ENCODE measurements at places on chromosomes 16 and 17.

- no peak for DNase-seq
Observed at GRCh38 chr17:56727876-56728617, 105.7 kb downstream of the C17orf67 start.

DNA sequence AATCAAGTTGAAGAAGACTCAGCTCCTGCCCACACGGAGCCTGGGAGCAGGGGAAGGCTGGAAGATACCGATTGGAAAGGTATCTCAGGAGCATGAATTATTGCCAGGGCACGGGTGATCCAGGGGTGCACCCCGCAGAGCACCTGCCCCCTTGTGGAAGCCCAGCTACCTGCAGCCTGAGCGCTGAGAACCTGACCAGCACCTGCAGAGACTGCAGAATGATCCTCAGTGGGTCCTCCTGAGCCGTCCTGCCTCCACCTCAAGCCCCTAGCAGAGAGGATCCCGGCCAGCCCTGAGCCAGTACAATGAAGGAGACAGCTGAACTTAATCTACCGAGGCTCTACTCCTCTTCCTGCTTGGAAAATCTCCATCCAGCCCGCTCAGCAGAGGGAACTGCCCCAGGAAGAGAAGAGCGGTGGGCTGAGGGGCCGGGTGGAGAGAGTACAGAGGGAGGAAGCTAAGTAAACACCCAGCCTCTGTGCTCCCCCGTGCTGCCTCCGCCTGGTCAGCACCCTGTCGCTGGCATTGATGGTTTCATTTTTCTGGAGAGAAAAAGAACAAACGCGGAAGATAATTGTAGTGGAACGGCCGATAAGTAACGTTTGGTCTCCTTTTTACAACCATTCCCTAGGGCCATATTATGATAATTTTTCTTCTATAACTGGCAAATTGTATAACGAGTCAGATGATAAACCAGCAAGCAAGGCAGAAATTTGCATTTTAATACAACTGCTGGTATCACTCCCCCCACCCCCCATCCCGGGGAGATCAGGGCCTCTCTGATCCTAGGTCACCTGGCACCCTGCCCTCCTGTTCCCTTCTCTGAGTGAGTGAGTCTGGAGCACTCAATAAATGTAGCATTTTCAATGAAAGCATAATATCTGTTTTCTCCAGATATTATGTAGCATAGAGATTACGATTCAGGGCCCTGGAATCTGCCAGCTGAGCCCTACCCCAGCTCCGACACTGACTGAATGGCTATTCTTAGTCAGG is 204.5 kb upstream of the RPL38 start:
- DNase-seq: peak; percentile 50

DNA sequence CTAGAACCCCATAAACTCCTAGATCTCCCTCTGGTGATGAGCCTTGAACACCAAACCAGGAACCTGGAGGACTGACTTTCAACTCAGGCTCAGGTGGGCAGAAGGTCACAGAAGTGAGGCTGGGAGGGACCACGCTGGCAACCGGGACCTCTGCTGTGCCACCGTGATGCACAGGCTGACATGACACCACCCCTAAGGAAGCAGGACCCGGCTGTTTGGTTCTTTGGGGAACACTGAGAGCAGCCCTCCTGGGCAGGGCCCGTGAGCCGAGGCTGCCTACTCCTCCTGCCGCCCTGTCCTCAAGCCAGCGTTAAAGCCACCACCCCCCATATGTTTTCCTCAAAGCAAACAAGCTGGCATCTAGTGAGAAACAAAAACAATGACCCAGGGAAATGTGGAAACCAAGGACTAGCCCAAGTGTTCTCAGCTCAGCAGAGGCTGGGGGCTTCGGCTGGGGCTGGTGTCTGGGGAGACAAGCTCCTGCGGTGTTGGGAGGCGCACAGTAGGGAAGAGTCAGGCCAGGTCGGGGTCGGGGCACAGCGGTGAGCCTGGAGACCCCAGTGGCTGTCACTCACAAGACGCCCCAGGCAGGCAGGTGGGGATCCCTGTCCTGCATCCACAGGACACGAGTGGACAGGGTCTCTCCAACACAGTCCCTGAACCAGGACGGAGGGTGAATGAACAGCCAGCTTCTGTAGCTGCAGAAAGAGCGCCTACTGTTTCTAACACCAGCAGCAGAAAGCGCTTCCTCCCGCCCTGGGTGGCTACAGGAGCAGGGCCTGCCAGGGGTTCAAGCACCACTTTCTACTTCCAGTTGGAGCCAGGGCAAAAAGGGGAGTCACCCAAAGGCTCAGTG is 1.7 kb downstream of the SMIM5 start:
- DNase-seq: no peak

GRCh38 chr16:12965274-12965804 is 63.9 kb downstream of the SHISA9 start:
- no peak for DNase-seq

Measured in NCI-H2107 (cell line).